ENCODE measurements at places on chromosomes 16 and 17.
A peak's percentile ranks its signal among the peaks of the same experiment; 100 is the strongest.

DNA sequence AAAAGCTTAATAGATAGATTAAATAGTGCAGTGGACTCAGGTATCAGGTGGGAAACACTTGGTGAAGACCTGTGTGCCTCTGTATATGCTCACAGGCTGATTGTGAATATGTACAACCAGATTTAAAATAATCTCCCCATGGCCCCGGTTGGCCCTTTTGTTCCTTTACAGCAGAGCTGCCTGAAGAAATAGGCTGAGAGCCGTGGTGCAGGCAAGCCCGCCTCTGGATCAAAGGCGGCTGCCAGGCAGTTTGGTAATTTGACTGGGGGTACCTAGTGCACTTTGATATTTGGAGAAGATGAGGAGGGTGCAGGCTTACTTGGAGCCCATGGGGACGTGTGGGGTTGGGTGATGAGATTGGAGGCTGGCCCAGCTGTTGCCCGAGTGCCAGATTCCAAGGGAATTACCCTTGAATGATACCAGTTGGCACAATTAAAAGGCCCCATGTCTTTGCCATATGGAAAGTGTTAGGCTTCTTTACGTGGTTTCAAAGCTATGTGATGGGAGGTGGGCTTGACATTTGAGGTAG lies 5.0 kb downstream of the NKD1 start:
- no peak for DNase-seq

DNA sequence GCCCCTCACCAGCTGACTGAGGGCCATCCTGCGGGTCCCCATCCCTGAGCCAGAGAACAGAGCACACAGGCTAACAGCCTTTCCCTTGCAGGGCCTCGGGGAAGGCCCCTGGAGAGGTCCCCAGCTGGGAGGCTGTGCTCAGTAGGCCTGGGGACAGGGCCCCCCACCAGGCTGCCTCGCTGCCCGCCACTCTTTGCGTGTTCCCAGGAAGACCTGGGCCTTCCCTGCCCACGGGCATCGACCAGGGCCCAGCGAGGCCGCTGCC lies 785 bp downstream of the HID1 start:
- no peak for DNase-seq

- DNase-seq = no peak
These were observed 55.4 kb downstream of the PGS1 start for GRCh38 chr17:78433780-78434335.

- DNase-seq = no peak
These were observed 65.7 kb upstream of the BCAR1 start for GRCh38 chr16:75317101-75317522.

- no peak for DNase-seq
These were observed 26.3 kb upstream of the PLLP start for GRCh38 chr16:57310801-57311200.

GRCh38 chr17:76947309-76947708 lies 79.1 kb downstream of the MGAT5B start:
- DNase-seq = no peak

DNA sequence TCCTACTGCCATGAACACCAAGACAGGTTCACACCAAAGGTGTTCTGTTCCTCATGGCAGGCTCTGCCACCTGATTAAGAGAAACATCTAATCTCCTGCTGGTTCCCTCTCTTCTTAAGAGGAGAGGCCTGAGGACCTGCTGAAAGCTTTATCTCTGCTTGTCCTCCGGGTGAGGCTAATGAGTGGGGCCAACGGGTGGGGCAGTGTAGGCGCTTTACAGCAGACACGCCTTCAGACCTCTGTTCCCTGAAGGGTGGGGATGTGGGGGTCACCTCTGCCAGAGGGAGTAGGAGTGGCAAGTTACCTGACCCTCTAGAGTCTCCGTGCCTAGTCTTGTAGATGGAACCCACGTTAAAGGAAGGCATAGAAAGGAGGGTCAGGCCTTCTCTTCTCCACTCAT lies 4.2 kb upstream of the MRM1 start:
- DNase-seq = no peak

GRCh38 chr16:26905336-26905735 lies 161.4 kb upstream of the C16orf82 start:
- no peak for DNase-seq

DNA sequence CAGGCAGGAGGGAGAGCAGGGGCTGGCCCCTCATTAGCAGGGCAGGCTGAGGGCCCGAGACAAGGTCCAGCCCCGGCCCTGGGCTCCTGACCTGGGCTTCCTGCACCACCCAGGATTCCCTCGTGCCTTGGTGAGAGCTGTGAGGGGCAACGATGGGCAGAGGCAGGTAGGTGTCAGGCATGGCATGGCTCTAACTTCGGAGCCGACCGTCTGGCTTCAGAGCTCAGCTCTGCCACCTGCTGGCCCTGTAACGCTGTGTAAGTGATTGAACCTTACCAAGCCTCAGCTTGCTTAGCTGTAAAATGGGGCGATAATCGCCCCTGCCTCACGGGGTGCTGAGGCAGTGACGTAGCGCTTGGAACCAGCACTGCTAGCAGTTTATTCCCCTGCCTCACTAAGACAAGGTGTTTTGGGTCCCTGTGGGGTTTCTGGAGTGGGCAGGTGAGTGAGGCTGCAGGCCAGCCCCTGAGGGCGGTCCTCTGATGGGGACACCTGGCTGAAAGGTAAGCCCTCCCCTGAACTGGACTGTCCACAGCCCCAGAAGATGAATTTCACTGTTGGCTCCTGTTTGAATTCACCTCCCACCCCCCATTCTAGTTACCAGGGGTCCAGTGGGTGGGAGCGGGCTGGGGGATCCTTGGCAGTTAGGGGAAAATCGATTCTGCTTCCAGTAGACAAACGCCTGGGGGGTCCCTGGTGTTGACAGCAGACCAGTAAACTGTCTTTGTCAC lies 184.8 kb upstream of the GSE1 start:
- peak; percentile 5 for DNase-seq

GRCh38 chr16:68291227-68291626 lies 19.5 kb downstream of the SLC7A6OS start:
- no peak for DNase-seq

DNA sequence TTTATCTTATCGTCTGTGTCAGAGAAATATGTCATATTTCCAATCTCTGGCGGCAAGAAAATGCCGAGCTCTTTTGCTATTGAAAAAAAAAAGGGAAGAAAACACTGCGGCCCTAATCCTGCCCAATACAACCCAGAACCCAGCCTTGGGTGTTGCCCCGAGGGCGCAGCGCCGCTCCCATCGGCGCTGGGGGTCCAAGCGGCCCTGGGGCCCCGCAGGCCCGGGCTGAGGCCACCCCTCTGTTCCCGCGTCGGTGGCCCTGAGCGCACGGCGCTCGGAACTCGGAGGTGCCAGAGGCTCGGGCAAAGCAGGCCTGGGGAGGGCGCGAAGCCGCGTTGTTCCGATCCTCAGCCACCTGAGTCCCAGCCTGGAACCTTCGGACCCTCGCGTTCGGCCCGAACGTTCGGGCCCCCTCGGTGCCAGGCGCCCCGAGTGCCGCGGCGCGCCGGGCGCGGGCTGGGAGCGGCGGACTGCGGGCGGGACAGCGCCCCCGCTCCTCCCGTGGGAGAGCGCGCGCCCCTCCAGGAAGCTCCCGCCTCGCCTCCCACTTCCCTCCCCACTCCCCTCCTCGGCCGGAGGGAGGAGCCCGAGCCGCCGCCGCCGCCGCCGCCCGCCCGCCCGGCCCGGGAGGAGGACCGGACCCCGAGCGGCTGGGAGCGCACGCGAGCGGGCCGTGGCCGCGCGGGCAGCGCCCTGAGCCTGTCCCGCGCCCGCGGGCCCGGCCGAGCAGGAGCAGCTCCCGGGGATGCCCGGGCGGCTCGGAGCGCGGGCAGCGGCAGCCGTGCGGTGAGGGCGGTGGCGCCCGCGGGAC lies at the start of gene CPNE2:
Gene CPNE2 (plus strand): TSS at position 609 of the 811 bp plus-strand sequence. CDS start 18,160 bp downstream, outside the sequence.
- DNase-seq = peak; percentile 77

- no peak for DNase-seq
These were observed 390 bp downstream of the SEZ6L2 start for GRCh38 chr16:29898804-29899515.

GRCh38 chr16:85253084-85253941 lies 141.0 kb upstream of the CIBAR2 start:
- peak; percentile 46 for DNase-seq

GRCh38 chr17:73593249-73593965 lies 50.8 kb downstream of the SDK2 start:
- no peak for DNase-seq

- DNase-seq = no peak
These were observed 7.2 kb downstream of the SPACA3 start for GRCh38 chr17:32998887-32999228.

DNA sequence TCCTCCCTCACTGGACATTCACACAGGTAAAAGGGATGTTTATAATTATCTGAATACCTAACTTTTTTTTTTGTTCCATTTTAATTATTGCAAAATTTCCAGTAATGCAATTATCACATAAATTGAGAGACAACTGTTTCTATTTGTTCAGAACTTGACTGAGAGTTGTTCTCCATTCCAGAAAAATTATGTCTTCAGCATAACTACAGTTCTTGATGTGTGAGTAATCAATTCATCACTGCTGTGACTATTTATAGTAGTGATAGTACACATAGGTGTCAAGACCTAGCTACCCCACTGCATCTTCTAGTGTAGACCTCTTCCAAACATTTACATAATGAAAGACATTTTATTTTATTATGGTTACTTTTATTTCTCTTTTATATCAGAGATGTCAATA lies 5.8 kb upstream of the TNRC6A start:
- no peak for DNase-seq

- no peak for DNase-seq
These were observed 38.2 kb downstream of the RTN4RL1 start for GRCh38 chr17:1986783-1987451.

- no peak for DNase-seq
These were observed 39.7 kb downstream of the BRCA1 start for GRCh38 chr17:43085474-43085873.

GRCh38 chr17:61127960-61128359 lies 271.7 kb upstream of the TBX2 start:
- DNase-seq = no peak

DNA sequence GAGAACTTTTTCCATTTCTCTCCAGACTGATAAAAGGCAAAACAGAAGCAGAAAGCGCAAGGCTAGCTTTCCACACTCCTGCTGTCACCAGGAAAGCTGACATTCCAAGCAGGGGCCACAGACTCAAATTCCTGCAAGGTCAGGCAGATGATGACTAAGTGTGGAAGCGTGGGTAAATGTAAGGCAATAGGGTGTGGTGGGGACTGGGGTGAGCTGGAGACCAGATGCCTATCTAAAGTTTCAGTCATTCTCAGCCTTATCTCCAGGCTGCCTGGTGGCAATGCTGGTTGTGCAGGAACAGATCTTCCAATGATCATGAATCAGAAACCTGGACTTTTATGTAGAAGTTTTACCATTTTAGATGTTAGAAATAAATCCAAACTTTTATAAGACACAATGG lies 224.1 kb downstream of the GSG1L start:
- no peak for DNase-seq

GRCh38 chr17:57110579-57111325 lies 25.7 kb downstream of the AKAP1 start:
- DNase-seq = no peak

DNA sequence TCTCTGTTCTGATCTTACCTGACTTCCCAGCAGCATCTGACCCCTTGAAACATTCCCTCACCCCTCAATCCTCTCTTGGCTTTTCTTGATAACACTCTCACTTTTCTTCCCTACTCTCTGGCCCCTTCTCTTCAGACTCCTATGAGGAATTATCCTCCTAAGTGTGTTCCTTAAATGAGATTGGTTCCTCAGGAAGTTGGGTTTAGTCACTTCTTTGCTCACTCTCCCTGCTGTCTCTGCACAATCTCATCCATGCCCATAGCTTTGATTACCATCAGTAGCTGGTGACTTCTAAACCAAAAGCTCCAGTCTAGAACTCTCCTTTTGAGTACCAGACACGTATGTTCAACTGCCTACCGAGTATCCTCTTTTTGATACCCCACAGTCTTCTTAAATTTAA lies 13.0 kb downstream of the MED24 start:
- no peak for DNase-seq

- no peak for DNase-seq
These were observed 96.6 kb downstream of the ENGASE start for GRCh38 chr17:79171188-79171587.

DNA sequence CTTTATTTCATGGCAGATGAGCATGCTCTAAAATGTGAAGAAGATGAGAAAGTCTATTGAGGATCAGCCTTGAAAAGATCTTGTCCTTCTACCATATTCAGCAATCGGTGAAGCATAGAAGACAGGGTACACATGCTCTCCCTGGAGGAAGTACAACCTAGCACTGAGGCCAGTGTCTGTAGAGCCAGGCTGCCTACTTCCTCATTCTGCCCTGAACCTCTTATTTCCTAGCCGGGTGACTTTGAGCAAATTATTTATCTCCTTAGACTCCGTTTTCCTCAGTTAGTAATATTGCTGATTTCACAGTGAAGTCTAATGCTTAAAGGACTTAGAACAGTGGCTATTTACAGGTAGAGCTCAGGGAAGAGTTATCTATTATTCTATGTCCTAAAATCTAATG lies 58.4 kb downstream of the TMEM100 start:
- DNase-seq = no peak

GRCh38 chr17:82330322-82331239 lies 3.0 kb downstream of the SECTM1 start:
- no peak for DNase-seq

DNA sequence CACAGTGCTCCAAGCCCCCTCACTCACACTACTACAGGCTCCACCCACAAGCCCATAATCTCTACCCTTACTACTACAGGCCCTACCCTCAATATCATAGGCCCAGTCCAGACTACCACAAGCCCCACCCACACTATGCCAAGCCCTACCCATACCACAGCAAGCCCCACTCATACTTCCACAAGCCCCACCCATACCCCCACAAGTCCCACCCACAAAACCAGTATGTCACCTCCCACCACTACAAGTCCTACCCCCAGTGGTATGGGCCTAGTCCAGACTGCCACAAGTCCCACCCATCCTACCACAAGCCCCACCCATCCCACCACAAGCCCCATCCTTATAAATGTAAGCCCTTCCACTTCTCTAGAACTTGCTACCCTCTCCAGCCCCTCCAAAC lies 13.8 kb downstream of the RIPOR1 start:
- DNase-seq = no peak

DNA sequence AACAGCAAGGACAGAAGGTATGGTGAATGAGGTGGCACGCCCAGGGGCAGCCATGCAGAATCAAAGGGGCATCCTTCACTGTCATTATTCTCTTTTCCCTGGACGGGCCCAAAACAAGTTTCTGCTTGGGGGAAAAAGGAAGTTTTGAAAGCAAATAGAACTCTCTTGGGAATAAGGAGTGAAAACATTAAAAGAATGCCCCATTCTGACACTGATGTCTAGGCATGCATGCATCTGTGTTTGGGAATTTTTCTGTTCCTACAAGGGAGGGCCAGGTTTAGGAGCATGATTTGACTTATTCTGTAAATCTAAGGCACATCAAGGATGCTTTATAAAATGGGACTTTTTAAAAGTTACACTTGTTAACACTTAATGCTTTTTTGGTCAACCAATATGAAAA lies 34.3 kb upstream of the SLC12A3 start:
- no peak for DNase-seq

- DNase-seq = no peak
These were observed 2.1 kb downstream of the FAM171A2 start for GRCh38 chr17:44361292-44362260.

Measured in midbrain (tissue), 1 donor.